ENCODE measurements at places on chromosomes 6 and 20.

DNA sequence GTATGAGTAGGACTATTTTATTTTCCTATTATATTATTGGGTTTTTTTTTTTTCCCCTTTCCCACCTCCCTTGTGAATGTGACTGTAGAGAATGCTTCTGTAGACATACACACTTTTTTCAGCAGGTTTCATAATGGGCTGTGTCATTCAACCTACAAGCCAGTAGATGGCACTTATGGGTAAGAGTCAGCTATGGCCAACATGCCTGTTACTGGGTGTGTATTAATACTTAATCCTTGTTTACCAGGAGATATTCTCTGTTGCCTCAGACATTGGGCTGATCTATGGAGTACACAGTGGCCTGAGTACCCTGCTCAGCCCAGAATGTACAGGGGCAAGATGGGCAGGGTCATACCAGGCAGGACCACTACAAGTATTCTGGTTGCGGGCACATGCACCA lies 382.5 kb downstream of the EPHA7 start:
- DNase-seq: peak; percentile 53

- no peak for DNase-seq
Measured at GRCh38 chr6:150076196-150076893, 7.4 kb upstream of the ULBP3 start.

GRCh38 chr6:34389034-34389433 lies 3.4 kb downstream of the NUDT3 start:
- no peak for DNase-seq

DNA sequence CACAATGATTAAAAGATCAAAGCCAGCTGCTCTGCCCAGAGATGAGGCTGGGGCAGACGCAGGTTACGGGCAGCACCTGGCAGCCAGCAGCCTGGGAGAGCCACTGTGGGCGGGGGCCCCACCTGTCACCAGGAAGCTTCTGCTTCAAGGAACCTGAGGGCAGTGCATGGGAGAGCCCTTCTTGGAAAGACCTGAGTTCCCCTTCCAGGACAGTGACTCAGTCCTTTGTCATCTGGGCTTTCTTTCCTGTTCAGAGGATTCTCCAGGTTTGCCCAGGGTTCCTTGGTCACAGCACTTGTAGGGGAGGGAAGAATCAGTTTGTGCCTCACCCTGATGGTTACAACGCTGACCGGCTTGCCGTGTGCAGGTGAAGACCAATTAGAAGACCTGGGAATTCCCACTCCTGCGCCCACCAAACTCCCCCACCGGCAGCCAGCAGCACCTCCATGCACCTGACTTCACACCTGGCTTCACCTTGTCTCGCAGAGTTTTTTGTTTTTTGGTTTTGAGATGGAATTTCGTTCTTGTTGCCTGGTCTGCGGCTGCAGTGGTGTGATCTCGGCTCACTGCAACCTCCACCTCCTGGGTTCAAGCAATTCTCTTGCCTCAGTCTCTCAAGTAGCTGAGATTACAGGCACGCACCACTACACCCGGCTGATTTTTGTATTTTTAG lies 2.0 kb downstream of the ZBP1 start:
- DNase-seq: no peak

DNA sequence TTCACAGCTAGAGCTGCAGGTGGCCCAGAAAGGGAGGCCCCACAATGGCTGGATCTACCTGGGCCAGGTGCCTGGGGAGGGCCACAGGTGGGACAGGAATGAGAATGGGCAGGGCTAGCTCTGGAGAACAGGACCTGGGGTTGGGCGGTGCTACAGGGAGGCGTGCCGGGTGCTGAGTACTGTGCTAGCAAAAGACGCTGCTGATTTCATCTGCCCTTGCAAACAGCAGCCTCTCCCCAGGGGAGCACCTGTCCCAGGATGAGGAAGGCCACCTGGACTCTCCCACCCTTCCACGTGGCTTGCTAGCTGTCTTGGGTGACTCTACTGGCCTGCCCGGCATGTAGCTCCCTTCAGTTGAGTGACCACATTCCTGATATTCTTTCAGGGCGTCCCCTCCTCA lies 6.6 kb upstream of the YTHDF1 start:
- DNase-seq: no peak

- no peak for DNase-seq
Measured at GRCh38 chr20:4920131-4920530, 81.2 kb downstream of the SLC23A2 start.

GRCh38 chr6:79048611-79049010 lies 29.4 kb downstream of the PHIP start:
- peak; percentile 48 for DNase-seq

- no peak for DNase-seq
Measured at GRCh38 chr20:6007529-6008103, 46.2 kb downstream of the LRRN4 start.

GRCh38 chr20:50392138-50392866 lies 117.9 kb upstream of the PTPN1 start:
- DNase-seq: no peak

GRCh38 chr20:8795404-8795803 lies 273.5 kb upstream of the PLCB4 start:
- no peak for DNase-seq

DNA sequence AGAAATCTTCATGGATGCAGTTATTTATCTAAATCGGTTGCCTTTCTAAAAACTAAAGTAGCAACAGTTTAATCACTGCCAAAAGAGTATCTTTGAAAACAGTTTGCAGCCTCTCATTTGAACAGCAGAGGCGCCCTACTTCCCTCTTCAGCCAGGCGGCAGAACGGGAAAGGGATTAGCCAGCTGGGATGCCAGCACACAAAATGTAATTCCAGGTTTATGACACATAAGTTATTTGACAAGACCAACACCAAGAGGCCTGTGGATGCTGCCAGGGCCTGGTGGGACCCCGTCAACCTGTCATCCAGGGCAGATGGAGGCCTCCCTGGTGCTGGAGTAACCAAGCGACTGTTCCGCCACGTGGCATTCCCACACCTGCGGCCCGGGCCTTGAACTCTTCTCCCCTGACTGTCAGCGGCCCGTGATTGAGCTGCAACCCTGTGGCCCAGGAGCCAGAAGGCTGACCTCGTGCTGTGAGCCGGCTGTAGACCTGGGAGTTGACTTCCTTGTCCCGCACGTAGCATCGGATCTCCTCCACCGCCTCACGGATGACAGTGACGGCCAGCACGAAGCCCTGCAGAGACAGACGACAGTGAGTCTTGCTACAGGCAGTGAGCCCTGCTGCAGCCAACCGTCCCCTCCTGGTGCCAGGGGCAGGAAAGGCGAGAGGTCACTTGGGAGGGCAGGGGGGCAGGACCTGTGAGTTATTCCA lies 55.5 kb downstream of the ATP9A start:
- peak; percentile 61 for DNase-seq

- DNase-seq: no peak
Measured at GRCh38 chr6:28811873-28812272, 111.9 kb downstream of the TRIM27 start.

DNA sequence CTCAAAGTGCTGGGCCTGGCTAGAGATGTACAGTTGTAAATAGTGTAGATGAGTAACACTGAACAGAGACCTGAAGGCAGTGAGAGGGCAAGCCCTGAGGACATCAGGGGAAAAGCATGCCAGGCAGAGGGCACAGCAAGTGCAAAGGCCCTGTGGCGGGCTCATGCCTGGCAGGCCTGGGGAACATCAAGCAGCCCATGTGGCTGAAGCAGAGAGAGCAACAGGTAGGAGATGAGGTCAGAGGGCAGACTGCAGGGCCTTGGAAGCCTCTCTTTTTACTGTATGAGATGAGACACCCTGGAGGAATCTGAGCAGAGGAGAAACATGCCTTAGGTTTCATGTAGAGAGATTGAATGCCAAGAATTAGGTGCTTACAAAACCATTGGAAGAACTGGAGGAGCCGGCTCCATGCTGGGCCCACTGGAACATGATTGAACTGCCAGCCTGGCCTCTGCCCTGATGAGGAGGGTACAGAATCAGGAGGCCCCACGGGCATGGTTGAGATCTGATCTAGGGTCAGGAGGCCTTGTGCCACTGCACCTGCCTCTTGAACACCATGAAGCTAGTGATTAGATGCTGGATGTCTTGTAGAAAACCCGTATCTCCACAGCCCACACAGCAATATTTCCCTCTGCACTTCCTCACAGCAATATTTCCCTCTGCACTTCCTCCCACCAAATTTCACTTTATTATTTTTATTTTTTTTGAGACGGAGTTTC lies 5.9 kb upstream of the HMGA1 start:
- DNase-seq: no peak

DNA sequence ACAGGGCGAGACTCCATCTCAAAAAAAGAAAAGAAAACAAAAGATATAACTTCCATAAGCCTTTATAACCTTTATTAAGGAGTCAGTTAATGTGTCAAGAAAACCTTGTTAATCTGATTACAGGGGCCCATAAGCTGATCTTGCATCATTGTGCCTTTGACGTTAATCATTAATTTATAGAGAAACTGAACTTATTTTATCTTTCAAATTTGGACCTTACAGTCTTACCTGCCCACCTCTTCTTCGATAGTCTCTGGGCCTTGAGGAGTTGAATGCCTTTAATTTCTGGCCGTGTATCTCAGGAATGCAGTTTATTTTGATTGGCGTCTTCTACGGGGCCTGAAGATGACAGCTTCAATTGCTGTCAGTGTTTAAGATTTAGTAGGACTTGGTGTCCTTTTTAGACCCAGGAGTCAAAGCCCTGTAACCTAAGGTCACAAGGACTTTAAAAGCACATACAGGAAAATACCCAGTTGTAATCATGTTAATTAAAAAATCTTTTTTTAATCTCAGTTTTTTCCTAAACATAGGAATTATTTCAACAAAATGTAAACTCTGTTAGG lies 5.8 kb downstream of the ACOT13 start:
- DNase-seq: no peak

DNA sequence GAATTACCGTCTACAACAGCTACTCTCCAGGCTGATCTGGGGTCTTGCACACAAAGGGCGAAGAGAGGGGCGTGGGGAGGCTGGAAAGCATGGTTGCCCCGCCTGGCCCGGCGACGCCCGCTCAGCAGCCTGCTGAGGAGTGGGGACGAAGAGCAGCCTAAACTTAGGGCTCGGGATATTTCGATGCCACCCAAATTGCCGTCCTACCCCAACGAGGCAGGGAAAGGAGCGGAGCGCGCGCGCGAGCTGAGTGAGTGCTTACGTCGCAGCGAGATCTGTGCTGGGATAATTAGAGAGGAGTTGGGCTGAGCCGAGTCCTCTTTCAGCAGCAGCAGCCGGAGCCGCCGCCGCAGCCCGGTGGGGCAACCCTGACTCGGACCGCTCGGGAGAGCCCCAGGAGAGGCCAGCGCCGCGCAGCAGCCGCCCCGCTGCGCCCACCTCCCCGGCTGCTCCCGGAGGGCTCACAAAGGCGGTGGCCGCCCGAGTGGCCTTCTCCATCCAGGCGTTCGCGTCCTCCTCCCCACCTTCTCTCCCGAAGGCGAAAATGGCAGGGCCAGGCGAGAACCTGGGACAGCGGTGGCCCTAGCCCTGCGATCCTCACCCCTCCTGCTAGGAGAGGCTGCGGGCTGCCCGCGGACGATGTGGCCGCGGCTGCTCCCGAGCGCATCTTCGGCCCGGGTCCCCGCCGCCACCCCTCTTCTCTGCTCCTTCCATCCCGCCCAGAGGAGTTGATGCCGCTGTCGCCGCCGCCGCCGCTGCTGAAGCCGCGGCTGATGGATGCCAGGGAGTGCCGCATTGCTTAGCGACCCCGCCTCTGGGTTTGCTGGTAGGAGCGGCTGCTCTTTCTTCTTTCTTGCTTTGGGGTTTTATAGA lies at the start of gene CLVS2:
TSS of gene CLVS2 (plus strand) at position 315 of the 873 bp plus-strand sequence. CDS start 1,543 bp downstream, outside the sequence.
- peak; percentile 83 for DNase-seq

DNA sequence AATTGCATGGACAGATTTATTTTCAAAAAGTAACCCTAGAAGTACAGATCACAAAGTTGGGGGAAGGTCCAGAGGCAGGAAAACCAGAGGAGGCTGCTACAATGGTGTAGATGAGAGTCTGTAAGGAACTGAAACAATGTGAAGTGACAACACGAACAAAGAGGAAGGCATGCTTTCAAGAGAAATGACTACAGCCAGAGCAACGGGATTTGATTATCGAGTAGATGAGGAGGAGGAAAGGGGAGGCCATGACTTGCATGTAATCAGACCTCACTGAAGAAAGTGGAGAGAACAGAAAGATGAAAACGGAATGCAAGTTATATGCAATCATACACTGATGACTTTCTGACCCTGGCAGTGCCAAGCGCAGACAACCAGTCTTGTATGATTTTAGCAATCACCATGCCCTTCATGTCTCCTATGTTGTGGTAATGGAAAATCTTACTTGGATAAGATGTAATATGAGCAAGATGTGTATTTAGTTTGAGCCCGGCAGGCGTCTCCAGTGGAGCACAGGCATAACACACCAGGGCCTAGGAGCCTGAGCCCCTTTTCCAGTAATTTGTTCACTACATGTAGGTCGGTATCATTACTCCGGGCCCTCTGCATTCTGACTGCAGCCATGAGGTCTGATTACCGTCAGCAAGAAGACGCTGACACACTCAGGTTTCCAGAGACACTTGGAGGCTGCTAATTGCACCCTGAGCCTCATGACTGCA lies 34.0 kb upstream of the FAM83C start:
- no peak for DNase-seq

DNA sequence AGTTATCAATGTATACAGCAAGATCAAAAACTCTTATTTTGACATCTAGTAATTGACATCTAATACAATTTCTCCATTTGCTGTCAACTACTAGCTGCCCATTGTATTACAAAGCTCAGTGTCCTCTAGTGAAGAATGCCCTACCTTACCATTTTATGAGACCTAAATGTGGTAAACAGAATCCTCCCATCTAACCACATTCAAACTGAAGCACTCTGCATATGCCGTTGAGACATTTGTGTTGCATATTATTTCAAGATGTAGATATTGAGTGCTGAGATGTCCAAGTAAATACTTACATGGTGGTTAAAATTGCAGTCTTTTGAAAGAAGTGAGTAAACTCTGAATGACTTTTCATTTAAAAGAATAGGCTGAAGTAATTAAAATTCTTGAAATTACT lies 597 bp upstream of the GLYATL3 start:
- DNase-seq: no peak

- DNase-seq: no peak
Measured at GRCh38 chr20:62418709-62419487, 8.4 kb downstream of the RBBP8NL start.

- DNase-seq: no peak
Measured at GRCh38 chr20:24684956-24685691, 215.7 kb downstream of the SYNDIG1 start.

DNA sequence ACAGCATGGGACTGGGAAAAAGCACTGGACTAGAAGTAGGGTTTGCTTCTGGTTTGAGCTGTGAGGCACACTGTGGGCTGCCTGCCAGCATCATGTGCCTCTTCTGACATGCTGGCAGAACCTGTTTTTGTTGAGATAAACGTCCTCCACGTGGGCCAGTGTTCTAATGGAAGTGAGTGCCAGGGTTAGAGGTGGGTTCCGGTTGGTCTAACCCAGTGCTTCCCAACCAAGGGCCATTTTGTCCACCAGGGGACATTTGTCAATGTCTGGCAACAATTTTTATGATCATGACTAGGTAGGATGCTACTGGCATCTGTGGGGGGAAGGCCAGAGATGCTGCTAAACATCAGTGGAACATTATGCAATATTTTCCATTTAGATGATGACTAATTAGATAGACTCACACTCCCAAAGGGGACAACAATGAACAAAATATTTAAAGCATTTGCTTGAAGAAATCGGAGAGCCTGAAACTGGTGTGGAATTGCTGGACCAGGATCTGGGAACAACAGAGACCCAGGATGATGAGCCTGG lies 7.8 kb upstream of the APMAP start:
- no peak for DNase-seq

All from D341Med (cell line).